ENCODE measurements at places on chromosomes 1 and 21.

- no peak for DNase-seq
These were observed 34.6 kb upstream of the WNT4 start for GRCh38 chr1:22177354-22178003.

- DNase-seq: no peak
These were observed 1078.3 kb downstream of the TTLL7 start for GRCh38 chr1:82920418-82921248.

- no peak for DNase-seq
These were observed 11.1 kb downstream of the EIF4G3 start for GRCh38 chr1:21165646-21166045.

DNA sequence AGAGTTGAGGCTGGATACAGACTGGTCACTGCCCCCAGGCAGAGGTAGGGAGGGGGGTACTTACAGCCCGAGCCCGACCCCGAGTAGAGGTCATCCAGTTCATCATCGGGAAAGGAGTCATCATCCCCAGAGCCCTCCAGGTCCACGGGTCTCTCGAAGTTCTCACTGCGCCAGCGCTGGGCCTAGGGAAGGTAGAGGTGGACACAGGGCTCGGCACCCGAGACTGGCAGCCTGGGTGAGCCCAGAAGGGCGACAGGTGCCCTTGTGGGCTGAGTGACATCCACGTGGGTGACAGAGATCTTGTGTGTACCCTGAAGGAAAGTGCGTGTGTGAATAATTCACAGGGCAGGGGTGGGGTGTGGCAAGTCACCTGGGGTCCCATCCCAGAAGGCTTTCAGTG, 30.0 kb downstream of the SDC3 start:
- DNase-seq: no peak

- DNase-seq: no peak
These were observed at the start of gene BRINP2 for GRCh38 chr1:177170756-177171535. Gene BRINP2 (plus strand): TSS chr1:177170958. CDS start chr1:177229877, 58,919 bp downstream.

DNA sequence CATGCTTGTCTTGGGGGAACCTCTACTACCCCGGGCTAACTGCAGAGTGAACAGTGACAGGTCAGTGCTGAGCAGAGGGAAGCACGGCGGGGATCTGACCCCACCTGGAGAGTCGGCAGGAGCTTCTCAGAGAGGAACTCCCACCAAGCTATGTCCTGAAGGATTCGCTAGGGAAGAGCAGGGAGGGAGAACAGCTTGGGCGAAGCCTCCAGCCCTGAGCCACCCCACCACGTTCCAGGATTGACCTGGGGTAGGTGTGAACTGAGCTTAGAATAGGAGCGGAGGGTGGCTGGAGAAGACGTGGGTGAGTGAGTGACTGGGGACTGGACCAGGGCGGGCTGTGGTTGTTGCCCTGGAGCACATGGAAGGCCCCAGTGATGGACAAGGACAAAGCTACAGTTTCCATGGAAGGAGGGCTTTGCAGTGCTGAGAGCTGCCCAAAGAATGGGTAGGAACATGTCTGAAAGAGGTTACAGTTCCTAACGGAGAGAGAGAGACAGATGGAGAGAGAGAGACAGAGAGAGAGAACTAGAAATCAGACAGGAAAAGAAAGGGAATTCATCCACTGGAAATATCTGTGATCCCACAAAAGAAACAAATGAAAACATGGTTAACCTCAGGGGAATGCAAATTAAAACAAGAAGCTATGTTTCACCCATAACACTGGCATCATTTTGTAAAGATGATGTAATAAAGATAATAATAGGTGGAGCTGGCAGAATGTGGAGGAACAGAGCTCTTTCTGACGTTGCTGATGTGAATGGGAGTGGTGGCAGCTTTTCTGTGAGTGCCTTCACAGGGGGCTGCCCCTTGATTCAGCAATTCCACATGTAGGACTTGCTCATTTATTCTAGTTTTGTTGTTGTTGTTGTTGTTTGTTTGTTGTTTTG, 17.2 kb downstream of the BSND start:
- no peak for DNase-seq
